Fibroblast of upper back skin (primary cell): ENCODE measurements at places on chromosomes 5 and 9.

DNA sequence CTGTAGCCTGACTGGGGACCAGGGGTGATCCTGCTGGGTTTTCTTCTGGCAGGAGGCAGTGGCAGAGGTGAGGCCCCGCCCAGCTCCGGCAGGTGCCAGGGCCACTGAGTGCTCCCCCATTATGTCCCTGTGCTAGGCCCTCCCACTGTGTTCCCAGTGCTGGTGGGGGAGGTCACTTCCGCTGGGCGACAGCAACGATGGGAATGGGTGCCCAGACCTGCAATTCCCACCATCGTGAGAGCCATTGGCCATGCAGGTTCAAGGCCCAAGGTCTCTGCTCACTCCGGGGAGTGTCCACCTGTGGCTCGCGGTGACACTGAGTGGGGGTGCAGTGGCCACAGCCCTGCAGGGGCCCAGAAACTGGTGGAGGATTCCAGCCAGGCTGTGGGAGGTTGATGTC is 98.6 kb downstream of the RXRA start:
- DNase-seq: no peak

GRCh38 chr9:74576176-74576575 is 79.0 kb downstream of the RORB start:
- no peak for DNase-seq

- DNase-seq: no peak
Measured at GRCh38 chr5:41010572-41010971, 60.6 kb downstream of the MROH2B start.

DNA sequence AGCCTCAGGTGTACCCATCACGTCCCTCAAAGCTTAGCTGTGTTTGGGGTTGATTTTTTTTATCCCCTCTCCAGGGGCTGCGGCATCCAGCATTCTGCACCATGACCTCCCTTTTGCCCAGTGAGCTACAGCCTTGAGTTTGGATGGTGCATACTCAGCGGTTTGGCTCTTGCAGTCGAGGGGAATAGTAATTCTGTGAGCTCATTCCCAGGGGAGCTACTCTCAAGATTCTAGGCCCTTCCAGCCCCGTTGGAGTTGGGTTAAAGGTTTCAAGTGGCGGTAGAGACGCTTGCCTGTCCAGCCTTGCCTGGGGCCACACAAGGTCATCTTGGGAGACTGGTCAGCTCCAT is 102.2 kb upstream of the SPRY4 start:
- peak; percentile 60 for DNase-seq

DNA sequence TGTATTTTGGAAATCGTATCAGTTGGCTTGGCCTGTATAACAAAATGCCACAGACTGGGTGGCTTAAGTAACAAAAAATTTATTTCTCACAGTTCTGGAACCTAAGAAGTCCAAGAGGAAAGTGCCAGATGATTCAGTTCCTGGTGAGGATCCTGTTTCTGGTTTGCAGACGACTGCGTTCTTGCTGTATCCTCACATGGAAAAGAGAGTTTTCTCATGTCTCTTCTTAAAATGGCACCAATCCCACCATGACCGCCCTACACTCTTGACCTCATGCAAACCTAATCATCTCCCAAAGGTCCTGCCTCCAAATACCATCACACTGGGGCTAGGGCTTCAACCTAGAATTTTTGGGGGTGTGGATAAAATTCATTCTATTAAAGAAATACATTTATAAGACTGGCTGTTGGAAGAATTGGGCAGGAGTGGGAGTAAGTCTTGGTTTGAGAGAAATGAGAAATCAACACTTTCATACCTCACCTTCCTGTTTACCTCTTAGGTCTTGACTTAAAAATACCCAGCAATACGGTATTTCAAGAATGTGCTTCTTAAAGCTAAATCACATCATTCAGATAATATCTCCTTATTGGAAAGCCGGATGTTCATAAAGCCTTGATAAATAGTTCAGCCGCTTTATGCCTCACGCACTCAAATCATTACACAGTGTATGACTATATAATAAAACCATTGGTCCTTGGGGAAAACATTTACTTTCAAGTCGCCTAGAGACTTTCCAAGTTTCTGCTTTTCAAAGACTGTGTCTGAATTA is 28.7 kb downstream of the PTTG1 start:
- DNase-seq: no peak

DNA sequence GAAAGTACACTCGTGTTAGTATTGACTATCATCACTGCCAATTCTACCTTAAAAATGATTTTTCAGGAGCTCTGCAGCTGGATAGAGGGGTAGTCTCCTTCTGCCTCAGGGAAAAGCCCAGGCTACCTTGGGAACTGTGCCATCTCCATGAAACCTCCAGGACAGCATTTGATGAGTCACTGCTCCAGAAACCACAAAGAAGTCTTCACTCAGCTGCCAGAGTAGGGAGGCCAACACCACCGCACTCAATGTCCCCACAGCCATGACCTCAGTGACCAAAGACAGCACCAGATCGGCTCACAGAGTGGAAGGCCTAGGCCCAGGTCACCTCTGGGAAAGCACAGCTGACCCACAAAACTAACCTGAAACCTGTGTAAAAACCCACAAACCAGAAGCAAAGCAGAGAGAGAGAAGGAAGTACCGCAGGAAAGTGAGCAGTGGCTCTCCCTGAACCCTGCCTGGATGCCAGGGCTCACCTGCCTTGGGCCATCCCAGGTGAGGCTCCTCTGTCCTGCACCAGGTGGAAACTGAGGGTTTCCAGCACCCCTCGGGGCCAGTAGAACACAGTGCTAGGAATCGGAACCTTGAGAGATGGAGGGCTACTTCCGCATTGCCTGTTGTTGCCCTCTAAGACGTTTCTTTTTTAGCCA is 30.0 kb downstream of the S1PR3 start:
- DNase-seq: peak; percentile 91

DNA sequence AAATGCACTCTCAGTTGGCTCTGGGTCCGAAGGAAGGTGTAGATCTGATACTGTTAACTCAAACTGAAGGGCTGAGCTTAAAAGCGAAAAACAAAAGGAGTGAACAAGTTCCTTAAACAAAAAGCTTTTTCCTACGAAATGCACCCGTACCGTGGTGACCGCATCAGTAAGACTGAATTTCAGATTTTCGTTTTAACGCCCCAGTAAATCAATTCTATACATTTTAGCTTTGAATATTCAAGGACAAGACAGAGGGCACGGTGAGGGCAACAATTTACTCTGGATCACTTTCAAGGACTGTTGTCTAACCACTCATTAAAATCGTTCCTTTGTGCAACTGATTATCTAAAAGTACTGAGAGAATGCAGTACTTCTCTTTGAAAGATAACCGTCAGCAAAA is 1.9 kb downstream of the HOMER1 start:
- no peak for DNase-seq

- peak; percentile 73 for DNase-seq
Measured at GRCh38 chr9:133356391-133357091, at the start of the genes SURF1 and SURF2. Gene SURF1, minus strand, starts transcription at chr9:133356487. Its CDS starts 34 bp downstream, at chr9:133356453. Gene SURF2, plus strand, starts transcription at chr9:133356550. Its CDS starts 43 bp downstream, at chr9:133356593.

GRCh38 chr5:139698490-139699146 is 50.5 kb downstream of the CXXC5 start:
- peak; percentile 93 for DNase-seq

DNA sequence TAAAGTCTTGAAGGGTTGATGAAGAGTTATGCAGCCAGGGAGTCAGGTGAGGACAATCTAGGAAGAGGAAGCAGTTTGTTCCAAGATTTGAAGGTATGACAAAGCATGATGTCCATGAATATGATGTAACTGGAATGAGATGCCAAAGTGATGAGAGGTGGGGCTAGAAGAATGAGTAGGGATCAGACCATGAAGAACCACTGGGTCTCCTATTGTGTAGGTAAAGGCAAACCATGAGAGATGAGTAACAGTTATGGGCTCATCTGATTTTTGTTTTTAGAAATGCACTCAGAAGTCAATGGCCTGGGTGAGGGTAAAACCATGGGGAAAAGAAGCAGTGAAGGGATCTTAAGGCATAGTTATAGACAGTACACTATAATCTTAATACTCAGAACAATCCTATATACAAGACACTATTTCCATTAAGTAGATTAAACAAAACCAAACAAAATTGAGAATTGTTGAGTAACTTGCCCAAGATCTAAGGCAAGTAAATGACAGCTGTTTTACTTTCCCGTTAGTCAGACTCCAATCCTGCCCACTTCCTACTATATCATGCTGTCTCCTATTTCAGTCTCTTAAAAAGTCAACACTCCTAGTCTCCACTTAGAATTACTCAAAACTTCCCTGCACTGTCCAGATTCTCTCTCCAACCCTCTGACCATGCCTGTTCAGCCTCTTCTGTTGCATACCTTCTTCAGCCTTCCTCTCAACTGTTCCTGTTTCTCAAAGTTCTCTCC is 393.8 kb upstream of the MEF2C start:
- DNase-seq: peak; percentile 55

GRCh38 chr9:120932086-120932823 is 5.7 kb upstream of the TRAF1 start:
- no peak for DNase-seq

- peak; percentile 45 for DNase-seq
Measured at GRCh38 chr5:131607903-131608540, 27.0 kb downstream of the RAPGEF6 start.

DNA sequence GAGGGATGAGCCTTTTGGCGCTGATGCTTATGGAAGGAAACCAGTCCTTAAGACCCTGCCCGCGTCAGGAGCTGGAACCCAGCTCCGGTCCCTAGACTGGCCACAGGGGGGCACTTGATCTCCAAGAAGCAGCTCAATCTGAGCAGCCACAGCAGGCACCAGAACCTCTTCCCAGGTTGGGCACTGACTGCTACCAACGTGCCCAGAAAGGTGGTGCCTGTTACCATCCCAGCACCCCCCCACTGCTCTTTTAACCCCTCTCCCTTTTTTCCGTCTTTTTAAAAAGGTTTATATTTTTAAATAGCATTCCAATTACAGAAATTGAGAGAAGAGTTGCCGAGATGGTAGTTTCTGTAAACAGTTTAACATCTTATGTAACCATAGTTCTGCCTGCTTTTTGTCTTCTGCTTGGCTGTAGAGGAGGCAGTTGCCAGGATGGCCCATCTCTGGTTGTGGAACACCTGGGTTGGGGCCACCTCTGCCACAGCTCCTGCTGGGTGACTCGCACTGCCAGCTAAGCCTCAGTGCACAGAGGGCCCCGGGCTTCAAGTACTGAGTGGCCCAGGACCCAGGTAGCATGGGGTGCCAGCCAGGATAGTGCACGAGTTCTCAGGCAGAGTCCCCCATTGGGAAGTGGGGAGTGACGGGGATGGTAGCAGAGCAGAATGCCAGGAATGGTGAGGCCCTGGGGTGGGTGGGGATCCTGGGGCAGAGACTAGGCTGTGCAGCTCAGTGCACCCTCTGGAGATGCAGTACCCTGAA is 62.8 kb downstream of the PFDN1 start:
- DNase-seq: peak; percentile 57

GRCh38 chr5:173640156-173640804 is 23.8 kb upstream of the BOD1 start:
- no peak for DNase-seq

- DNase-seq: peak; percentile 43
Measured at GRCh38 chr5:115333164-115333563, 36.7 kb upstream of the CCDC112 start.

DNA sequence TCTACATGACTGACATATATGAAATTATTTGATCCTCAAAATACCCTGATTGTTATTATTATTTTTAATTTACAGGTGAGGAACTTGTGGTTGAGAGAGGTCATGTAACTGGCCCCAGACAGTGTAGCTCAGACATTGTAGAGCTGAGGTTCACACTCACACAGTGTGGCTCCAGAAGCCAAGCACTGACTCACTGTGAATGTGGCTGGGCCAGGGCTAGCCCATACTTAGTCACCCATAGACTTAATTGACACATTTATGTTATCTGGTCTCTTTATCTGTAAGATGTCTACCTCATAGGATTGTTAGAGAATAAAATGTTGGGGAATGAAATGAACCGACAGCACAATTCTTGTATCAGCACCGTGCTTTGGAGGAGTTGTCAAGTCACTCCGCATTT is 24.9 kb upstream of the CCDC112 start:
- peak; percentile 37 for DNase-seq

DNA sequence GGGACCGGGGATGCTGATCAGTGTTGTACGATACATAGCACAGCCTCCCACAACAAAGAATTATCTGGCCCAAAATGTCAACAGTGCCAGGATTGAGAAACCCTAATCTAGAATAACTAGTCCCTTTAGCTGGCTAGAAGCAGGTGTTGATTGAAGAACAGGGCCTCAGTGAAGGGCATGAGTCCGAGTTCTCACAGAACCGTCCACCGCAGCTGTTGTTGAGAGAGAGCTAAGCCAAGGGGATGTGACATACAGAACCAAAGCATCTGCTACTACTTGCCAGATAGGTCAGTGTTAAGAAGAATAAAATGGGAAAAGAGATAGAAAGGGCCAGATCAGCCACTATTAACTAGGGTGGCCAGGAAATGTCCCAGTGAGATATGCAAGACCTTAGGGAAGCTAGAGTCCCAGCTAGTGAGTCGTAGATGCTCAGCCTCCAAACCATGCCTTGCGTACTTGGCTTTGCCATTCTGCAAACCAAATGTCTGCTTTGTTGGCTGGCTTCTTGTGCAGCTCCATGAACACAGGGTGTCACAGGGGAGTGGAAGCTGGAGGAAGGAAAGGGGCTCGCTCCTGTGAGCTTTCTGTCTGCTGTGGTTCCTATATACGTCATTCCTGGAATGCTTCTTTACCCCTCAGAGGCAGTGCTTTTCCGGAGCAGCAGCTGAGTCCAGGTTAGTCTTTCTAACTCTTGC is 68.9 kb downstream of the FBXO38 start:
- peak; percentile 7 for DNase-seq
